Activated naive CD8-positive, alpha-beta T cell treated with anti-CD3 and anti-CD28 coated beads for 36 hours (primary cell): ENCODE measurements at places on chromosomes 1 and 21.
A peak's percentile ranks its signal among the peaks of the same experiment; 100 is the strongest.

DNA sequence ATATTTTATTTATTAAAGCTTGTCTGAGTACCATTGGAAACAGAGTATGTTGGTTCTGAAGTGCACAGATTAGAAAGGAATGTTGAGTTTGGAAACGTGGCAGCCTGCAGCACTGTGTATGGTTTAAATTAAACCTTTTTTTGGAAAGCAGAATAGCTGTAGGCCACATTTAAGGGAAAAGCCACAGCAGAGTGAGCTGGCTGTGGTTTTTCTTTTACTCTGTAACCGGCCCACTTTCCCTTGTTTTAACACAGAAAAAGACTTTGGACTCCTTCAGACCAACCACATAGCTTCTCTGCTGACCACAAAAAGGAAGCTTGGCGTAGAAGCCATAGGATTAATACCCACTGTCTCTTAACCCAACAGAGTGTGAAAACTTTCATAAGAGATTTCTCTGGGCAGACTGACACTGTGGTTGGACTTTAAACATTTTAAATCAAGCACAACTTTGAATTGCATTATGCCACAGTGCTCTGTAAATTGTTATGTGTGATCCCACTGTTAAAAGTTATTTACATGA lies 75.2 kb downstream of the NFIA start:
- H3K27ac ChIP-seq: no peak overlapping the region
- no peak overlapping the region for H3K4me3 ChIP-seq
- H3K27me3 ChIP-seq: peaks cover 10% of the 10 kb centered on the region
- peak; percentile 16 for DNase-seq

- no peak overlapping the region for H3K27ac ChIP-seq
- no peak overlapping the region for H3K4me3 ChIP-seq
- H3K27me3 ChIP-seq: no peaks in the 10 kb centered on the region
- no peaks in the 10 kb centered on the region for H3K4me1 ChIP-seq
Observed at GRCh38 chr1:74429580-74429979, 82.8 kb downstream of the LRRC53 start.

- no peak for DNase-seq
- H3K27ac ChIP-seq: no peak overlapping the region
- no peaks in the 10 kb centered on the region for H3K36me3 ChIP-seq
- no peaks in the 10 kb centered on the region for H3K27me3 ChIP-seq
- H3K4me1 ChIP-seq: no peaks in the 10 kb centered on the region
Observed at GRCh38 chr1:68321084-68321685, 88.9 kb upstream of the WLS start.

GRCh38 chr1:2556678-2557481 lies 709 bp downstream of the TNFRSF14 start:
- H3K4me1 ChIP-seq: peaks cover 22% of the 10 kb centered on the region
- no peaks in the 10 kb centered on the region for H3K27me3 ChIP-seq
- H3K4me3 ChIP-seq: peak overlapping the region; percentile 96
- H3K36me3 ChIP-seq: peaks cover 10% of the 10 kb centered on the region
- H3K27ac ChIP-seq: peak overlapping the region; percentile 99
- DNase-seq: peak; percentile 52

DNA sequence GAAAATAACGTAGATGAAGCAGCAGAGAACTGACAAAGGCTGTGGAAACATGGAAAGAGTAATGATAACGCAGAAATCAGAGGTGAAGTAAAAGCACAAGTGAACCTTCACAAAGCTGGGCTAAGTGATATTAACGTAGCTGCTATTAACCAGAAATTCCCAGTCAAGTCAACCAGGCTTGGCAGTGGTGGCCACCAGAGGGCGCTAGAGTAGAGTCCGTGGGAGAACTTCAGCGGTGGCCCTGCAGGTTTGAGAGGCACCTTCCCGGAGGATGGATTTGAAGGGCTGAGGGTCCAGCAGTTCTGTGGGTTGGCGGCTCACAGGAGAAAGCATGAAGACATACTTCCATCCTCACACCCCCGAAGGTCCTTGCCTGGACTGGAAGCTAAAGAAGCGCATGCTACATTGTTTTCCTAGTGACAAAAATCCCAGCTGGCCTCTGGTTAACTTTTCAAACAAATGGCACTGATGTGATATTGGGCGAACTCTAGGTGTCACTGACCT lies 81.7 kb upstream of the ZNF648 start:
- H3K36me3 ChIP-seq: no peaks in the 10 kb centered on the region
- peaks cover 4% of the 10 kb centered on the region for H3K4me1 ChIP-seq
- no peak overlapping the region for H3K27ac ChIP-seq
- peak; percentile 78 for DNase-seq

DNA sequence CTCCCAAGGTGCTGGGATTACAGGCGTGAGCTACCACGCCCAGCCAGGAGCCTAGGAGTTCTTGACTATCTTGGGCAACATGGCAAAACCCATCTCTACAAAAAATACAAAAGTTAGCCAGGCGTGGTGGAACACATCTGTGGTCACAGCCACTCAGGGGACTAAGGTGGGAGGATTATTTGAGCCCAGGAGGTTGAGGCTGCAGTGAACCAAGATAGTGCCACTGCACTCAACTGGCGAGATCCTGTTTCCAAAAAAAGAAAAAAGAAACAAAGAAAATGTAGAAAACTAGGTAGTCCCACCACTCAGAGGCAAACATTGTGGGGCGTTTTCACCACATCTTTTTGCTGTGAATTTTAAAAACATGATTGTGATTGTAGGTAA lies 141.3 kb downstream of the ZZZ3 start:
- H3K36me3 ChIP-seq: peaks cover 8% of the 10 kb centered on the region
- no peak overlapping the region for H3K4me3 ChIP-seq
- H3K27ac ChIP-seq: no peak overlapping the region

- H3K27me3 ChIP-seq: no peaks in the 10 kb centered on the region
- no peaks in the 10 kb centered on the region for H3K4me1 ChIP-seq
- H3K27ac ChIP-seq: no peak overlapping the region
- no peaks in the 10 kb centered on the region for H3K36me3 ChIP-seq
- no peak overlapping the region for H3K4me3 ChIP-seq
- no peak for DNase-seq
Observed at GRCh38 chr21:37026499-37026898, 20.0 kb downstream of the RIPPLY3 start.

GRCh38 chr1:2373551-2374251 lies 17.7 kb downstream of the MORN1 start:
- no peak overlapping the region for H3K4me3 ChIP-seq
- no peak for DNase-seq
- H3K36me3 ChIP-seq: no peaks in the 10 kb centered on the region
- no peak overlapping the region for H3K27ac ChIP-seq
- H3K4me1 ChIP-seq: no peaks in the 10 kb centered on the region
- H3K27me3 ChIP-seq: no peaks in the 10 kb centered on the region

GRCh38 chr1:204409836-204410687 lies 1.6 kb downstream of the PPP1R15B start:
- H3K4me1 ChIP-seq: peaks cover 19% of the 10 kb centered on the region
- H3K27me3 ChIP-seq: no peaks in the 10 kb centered on the region
- no peak for DNase-seq
- peak overlapping the region; percentile 100 for H3K27ac ChIP-seq
- H3K36me3 ChIP-seq: peaks cover 57% of the 10 kb centered on the region

DNA sequence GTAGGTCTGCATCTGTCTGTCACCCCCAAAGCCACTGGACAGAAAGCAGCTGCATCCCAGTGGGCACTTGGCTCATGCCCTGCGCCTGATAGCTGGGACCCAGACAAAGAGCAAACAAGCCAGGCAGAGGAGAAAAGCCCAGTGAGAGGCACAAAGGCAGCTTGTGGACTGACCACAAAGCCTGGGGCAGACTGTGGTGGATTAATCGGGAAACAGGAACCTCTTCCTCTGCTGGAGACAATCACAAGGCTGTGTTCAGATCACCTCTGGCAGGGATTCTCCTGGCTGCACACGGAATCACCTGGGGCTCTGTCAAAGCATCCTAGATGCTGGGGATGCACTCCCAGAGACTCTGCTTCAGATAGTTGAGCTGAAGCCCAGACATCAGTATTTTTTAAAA lies 15.2 kb upstream of the GJB5 start:
- no peak overlapping the region for H3K4me3 ChIP-seq
- H3K27ac ChIP-seq: no peak overlapping the region
- no peaks in the 10 kb centered on the region for H3K36me3 ChIP-seq
- no peaks in the 10 kb centered on the region for H3K4me1 ChIP-seq
- DNase-seq: no peak
- peaks cover 17% of the 10 kb centered on the region for H3K27me3 ChIP-seq

DNA sequence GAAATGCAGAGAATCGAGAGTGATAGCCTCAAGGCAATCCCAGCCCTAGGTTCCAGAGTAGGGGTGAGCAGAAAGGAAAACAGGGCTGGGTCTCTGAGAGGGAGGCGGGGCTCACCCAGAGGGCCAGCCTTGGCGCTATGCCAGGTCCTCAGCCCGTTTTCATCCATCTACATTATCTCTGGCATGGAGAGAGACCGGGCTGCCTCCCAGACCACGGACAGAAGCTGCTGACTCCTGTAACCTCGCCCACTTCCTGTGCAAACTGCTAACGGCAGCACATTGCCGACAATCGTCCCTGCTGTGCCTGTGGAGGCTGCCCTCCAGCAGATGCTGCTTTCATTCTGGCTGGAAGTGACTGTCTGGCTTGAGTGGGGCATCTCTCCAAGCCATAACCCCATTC lies 569.1 kb downstream of the NPHP4 start:
- H3K4me1 ChIP-seq: peaks cover 20% of the 10 kb centered on the region
- no peak overlapping the region for H3K4me3 ChIP-seq
- H3K36me3 ChIP-seq: no peaks in the 10 kb centered on the region
- H3K27me3 ChIP-seq: peaks cover 7% of the 10 kb centered on the region

DNA sequence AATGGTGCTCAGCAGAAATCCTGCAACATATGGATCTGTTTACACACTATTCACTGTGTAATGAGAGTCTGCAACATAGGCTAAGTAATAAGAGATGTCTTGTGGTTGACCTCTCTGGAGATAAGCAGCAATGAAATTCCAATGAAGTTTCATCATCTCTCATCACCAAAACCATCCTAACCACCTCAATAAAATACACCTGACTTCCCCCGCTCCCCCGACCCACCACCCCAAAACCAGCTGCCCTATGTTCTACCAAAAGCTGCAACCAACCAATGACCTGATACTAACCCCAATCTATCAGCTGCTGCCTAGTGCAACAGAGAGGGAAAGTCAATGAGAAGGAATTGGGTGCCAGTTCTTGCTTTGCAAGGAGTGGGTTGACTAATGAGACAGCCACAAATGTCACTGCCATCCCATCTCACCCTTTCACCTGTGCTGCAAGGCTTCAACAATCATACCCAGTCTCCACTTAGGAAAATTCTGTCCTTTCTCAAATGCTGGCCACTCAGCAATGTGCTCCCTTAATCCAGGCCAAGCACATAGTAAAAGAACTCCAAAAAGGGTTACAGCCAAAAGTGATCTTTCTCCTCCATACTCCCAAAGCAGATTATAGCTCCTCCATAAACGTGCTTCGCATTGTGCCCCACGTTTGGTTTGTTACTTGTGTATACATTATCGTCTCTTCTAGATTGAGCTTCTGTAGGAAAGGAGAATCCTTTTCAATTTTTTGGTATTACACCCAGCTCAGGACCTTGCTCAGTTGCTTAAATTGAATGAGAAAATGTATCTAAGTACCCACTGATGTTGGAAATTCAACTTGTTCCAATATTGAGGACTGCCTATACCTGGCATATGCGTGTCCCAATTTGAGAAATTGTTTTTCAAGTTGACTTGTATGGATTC lies 29.0 kb downstream of the MRPL39 start:
- peak overlapping the region; percentile 98 for H3K27ac ChIP-seq
- peaks cover 70% of the 10 kb centered on the region for H3K4me1 ChIP-seq
- H3K36me3 ChIP-seq: peaks cover 71% of the 10 kb centered on the region
- H3K27me3 ChIP-seq: peaks cover 54% of the 10 kb centered on the region
- peak; percentile 51 for DNase-seq

- peaks cover 11% of the 10 kb centered on the region for H3K4me1 ChIP-seq
- H3K27me3 ChIP-seq: no peaks in the 10 kb centered on the region
- DNase-seq: no peak
Observed at GRCh38 chr1:53771648-53772047, 32.7 kb upstream of the GLIS1 start.

GRCh38 chr1:110606657-110607535 lies 738 bp upstream of the KCNA2 start:
- no peaks in the 10 kb centered on the region for H3K36me3 ChIP-seq
- peak; percentile 32 for DNase-seq
- no peak overlapping the region for H3K27ac ChIP-seq
- peak overlapping the region; percentile 76 for H3K4me3 ChIP-seq
- H3K27me3 ChIP-seq: peaks cover 56% of the 10 kb centered on the region
- H3K4me1 ChIP-seq: peaks cover 9% of the 10 kb centered on the region

DNA sequence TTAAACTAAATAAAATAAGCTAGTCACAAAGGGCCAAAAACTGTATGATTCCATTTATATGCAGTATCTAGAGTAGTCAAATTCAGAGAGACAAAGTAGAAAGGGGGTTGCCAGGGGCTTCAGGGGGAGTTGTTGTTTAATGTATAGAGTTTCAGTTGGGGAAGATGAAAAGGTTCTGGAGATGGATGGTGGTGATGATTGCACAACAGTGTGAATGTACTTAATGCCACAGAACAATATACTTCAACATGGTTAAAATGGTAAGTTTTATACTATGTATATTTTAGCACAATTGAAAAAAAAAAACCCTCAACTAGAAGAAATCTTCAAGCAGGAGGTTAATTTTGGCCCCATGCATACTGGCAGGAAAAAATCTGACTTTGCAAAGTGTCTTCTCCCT lies 24.3 kb downstream of the VAV3 start:
- no peak overlapping the region for H3K4me3 ChIP-seq
- peaks cover 54% of the 10 kb centered on the region for H3K4me1 ChIP-seq
- no peak overlapping the region for H3K27ac ChIP-seq
- no peaks in the 10 kb centered on the region for H3K27me3 ChIP-seq
- peaks cover 14% of the 10 kb centered on the region for H3K36me3 ChIP-seq

GRCh38 chr1:151945725-151946722 lies 36.7 kb upstream of the THEM4 start:
- peaks cover 36% of the 10 kb centered on the region for H3K4me1 ChIP-seq
- H3K4me3 ChIP-seq: peak overlapping the region; percentile 22
- no peaks in the 10 kb centered on the region for H3K36me3 ChIP-seq
- peak overlapping the region; percentile 87 for H3K27ac ChIP-seq

- no peaks in the 10 kb centered on the region for H3K36me3 ChIP-seq
- H3K27me3 ChIP-seq: peaks cover 16% of the 10 kb centered on the region
- H3K27ac ChIP-seq: no peak within 1 kb of the TSS
- H3K4me3 ChIP-seq: no peak within 1 kb of the TSS
Observed at GRCh38 chr1:35573198-35574124, at the start of gene TFAP2E. TSS of gene TFAP2E (plus strand) at chr1:35573314. CDS start at chr1:35573578, 264 bp downstream.

- H3K4me3 ChIP-seq: no peak overlapping the region
- H3K36me3 ChIP-seq: no peaks in the 10 kb centered on the region
- no peaks in the 10 kb centered on the region for H3K4me1 ChIP-seq
- DNase-seq: no peak
- H3K27me3 ChIP-seq: no peaks in the 10 kb centered on the region
Observed at GRCh38 chr21:42584296-42584641, 69.2 kb upstream of the PDE9A start.

- no peak overlapping the region for H3K27ac ChIP-seq
- no peak for DNase-seq
- no peaks in the 10 kb centered on the region for H3K27me3 ChIP-seq
- H3K4me3 ChIP-seq: no peak overlapping the region
- H3K36me3 ChIP-seq: peaks cover 25% of the 10 kb centered on the region
Observed at GRCh38 chr21:43909741-43910400, 44.8 kb downstream of the AGPAT3 start.

DNA sequence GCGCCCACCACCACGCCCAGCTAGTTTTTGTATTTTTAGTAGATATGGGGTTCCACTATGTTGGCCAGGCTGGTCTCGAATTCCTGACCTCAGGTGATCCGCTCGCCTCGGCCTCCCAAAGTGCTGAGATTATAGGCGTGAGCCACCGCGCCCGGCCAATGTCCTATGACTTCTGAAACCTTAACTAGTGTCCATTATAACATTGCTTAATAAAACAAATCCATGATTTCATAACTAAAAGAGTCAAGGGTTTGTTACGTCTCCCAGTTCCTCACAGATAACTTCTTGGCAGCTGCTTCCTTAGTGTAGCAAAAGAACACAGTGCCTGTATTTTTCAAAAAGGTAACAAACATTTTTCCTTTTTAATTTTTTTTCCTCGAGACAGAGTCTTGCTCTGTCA lies 53.6 kb downstream of the FBXO42 start:
- peaks cover 25% of the 10 kb centered on the region for H3K36me3 ChIP-seq
- no peak overlapping the region for H3K4me3 ChIP-seq
- no peak overlapping the region for H3K27ac ChIP-seq
- DNase-seq: no peak
- H3K4me1 ChIP-seq: peaks cover 1% of the 10 kb centered on the region
